NCI-H774 (cell line): ENCODE measurements at places on chromosomes 12 and 14.

- no peak for DNase-seq
These were observed 8.7 kb downstream of the SLC48A1 start for GRCh38 chr12:47781479-47782371.

- DNase-seq: no peak
These were observed 179.4 kb upstream of the BCL2L14 start for GRCh38 chr12:11891346-11891745.

- no peak for DNase-seq
These were observed 31.1 kb downstream of the ATF7 start for GRCh38 chr12:53594897-53595615.

- DNase-seq: no peak
These were observed 23.7 kb downstream of the FNTB start for GRCh38 chr14:65010211-65010931.

DNA sequence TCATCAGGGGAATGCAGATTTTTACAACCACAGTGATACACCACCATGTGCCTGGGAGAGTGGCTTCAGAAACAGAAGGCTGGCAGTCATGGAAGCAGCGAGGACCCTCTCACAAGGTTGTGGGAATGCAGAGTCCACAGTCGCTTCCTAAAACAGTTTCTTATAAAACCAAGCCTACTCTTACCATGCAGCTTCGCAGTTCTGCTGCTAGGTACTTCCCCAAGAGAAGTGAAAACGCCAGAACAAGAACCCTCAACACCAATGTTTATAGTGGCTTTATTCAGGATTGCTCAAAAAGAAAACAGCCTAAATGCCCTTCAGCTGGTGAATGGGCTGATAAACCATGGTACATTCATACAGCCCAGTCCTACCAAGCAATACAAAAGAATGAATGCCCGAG, 87.2 kb downstream of the DDX51 start:
- no peak for DNase-seq

GRCh38 chr12:65205886-65206285, 36.5 kb downstream of the LEMD3 start:
- no peak for DNase-seq

GRCh38 chr14:100606687-100607610, 19.7 kb upstream of the BEGAIN start:
- DNase-seq: no peak

GRCh38 chr14:94754391-94754942, 15.4 kb downstream of the GSC start:
- no peak for DNase-seq

DNA sequence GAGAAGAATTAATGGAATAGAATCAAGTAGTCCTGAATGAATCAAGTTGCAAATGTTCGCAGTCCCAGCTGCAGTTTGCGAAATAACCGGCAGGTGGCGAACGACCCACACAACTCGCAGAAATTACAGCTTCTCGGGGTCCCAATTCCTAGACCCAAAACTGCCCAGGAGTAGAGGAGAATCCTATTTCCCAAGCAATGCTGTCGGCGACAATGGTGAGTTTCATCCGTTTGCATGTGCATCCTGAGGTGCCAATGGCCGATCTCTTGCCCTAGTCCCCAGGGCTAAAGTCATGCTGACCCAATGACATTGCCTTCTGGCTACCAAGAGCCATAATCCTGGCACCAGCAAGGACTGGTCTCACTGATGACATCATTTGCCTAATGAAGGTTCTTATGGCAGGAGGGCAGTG, 8.5 kb upstream of the ASCL1 start:
- DNase-seq: peak; percentile 90

DNA sequence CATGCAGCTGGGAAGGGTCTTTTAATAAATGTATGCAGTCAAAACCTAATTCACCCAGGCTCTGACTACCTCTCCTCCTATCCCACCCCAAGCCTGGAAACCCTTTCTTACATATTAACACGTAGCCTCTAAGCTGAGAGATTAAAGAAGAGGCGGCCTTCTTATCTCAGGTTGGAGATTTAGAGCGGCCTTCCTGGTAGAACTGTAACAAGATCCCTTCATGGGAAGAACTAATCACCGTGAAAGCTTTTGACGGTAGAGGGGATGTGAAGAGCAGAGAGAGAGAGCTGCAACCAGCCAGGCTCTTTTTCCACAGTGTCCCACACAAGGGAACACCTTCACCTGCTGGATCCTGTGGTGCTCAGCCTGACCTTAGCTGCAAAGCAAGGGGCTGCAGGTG, 367.4 kb downstream of the MED13L start:
- no peak for DNase-seq

DNA sequence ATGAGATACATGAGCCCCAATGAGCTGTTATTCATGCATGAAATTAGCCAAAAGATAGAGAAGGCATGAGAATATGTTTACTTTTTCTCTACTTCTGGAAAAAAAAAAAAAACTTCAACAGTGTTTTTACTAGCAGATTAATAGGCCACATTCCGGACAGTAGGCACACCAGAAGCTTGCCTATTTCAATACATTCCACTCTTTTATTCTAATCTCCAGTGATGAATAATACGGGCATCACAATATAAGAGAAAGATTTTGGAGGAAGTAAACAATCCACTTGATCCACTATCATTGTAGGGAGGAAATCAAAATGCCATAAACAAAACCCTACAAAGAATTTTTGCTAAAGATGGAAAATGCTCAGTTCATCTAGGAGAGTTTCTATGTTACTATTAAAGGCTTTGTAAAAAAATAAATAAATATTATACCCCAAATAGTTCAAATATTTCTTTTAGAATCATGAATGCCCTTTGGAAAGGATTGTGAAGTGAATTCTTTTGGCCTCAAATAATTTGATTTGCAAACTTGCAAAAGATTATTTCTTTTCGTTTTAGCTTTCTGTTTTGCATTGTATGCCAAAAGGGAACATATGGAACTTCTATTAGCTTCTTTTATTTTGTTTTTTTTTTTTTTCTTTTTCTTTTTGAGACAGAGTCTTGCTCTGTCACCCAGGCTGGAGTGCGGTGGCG, 232.6 kb downstream of the EPS8 start:
- DNase-seq: no peak

DNA sequence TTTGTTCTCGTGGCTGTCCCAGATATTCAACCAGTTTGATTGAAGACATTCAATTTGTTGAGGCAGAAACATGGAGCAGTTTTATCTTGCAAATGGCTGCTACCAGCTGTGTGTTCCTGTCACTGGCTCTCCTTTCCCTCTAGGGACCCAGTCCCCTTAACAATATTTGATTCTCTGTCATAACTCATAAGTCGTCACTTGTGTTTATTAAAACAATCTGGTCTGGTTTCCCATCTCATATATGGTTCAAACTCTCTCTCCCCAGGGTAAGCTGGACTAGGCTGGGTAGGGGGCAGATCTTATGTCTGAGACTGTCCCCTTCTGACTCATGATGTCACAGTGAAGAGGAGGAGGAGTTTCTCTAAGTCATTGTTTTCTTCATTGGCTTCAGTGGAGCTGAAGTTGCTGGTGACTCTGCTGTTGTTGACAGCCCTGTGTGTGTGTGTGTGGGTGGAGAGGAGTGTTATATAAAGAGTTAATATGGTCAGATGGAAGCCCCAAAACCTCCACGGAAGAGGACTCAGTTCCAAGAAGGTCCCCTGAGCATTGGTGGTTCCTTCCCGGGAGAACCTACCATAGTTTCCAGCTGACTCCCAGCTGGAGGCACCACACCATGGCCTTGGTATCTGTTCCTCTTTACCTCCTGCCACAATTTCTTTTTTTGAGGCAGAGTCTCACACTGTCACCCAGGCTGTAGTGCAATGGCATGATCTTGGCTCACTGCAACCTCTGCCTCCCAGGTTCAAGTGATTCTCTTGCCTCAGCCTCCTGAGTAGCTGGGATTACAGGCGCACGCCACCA, 16.1 kb upstream of the GNG2 start:
- no peak for DNase-seq

DNA sequence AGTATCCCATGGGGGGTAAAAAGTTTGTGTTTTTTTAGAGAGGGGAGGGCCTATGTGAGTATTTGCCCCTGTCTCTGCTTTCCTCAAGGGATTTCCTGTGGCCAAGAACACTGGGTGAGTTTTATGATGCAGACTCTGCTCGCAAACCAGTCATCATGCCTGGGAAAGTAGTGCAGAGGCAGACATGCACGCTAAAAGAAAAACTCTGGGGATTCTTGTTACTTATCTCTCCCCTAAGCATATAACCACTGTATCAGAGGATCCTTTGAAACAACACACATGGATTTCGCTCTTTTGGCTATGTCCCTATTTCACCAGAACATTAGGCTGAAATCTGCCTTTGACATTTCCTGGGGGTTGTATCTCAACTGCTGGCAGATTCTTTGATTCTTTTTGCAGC, 1845.8 kb upstream of the SEL1L start:
- no peak for DNase-seq

GRCh38 chr14:95467657-95468056, 48.8 kb downstream of the SYNE3 start:
- DNase-seq: no peak

GRCh38 chr12:40864891-40865290, 172.7 kb downstream of the CNTN1 start:
- no peak for DNase-seq

- peak; percentile 94 for DNase-seq
These were observed 151.6 kb downstream of the SYT1 start for GRCh38 chr12:79016181-79016580.

- DNase-seq: no peak
These were observed 18.9 kb downstream of the CCDC88C start for GRCh38 chr14:91398707-91399106.

- no peak for DNase-seq
These were observed 69.0 kb upstream of the BMP4 start for GRCh38 chr14:54025661-54026060.

- DNase-seq: no peak
These were observed 149.8 kb upstream of the FOXN3 start for GRCh38 chr14:89566644-89567415.

- no peak for DNase-seq
These were observed 5.6 kb downstream of the PYM1 start for GRCh38 chr12:55922126-55922525.

DNA sequence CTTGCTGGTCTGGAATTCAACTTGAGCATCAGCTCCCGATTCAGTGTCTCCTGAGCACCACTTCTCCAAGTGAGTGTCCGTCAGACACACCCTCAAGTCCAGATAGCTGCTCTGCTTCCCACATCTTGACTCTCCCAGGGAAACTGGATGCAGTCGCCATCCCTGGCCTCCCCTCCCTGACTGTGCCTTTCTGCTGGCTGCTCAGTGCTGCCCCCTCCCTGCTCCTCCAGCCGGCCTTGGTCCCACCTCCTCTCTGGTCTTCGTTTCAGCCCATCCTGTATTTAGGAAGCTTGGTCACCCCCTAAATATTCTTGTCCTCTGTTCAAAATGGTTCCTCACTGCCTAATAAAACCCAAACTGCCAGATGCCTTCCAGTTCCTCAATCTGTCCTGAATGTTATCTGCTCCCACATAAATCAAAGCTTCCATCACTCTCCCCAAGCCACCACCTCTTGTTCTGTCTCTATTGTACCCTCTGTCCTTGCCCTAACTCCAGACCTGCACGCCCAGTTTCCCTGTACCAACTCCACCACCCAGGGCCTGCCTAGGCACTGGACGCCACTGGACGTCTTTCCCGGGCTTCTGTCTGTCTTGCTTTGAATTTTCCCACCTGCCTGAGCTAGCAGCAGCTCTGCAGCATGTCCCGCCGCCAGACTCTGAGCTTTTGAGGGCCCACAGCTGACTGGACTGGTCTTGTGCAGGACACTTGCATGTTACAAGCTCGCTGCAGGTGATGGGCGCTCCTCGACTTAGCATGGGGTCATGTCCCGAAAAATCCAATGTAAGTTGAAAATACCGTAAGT, 33.8 kb downstream of the CCDC92 start:
- no peak for DNase-seq

DNA sequence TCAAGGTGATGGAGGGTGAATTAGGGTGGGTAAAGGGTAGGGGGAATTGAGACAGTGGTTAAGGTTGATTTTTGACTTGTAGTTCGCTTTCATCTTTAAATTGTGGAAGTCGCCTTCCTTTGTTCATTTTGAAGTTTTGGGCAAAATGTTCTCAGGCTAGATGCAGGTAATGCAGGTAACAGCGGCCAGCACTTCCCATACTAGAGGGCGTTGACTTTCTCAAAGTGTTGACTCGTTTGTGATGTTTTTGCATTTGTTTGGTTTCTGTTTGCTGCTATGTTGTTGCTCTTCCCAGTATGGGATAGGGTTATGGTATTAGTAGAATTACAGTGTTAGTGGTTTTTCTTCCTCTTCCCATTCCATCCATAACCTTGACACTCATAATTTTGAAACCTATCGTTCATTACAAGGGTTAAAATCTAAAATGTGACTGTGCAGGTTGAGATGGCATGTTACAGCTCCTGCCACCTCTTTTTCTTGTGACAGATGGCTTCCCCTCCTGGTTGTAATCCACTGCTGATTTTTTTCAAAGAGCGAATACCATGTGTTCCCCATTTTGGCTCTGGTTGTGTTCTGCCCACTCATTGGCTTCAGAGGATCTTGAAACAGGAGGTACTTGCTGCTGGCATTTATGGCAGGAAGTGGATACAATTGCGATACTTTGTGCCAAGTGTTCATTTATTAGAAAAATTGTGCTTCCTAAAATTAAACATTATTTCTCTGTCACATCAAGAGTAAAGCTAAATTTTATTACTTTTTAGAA, 57.1 kb downstream of the ERC1 start:
- DNase-seq: no peak

GRCh38 chr12:120774169-120774916, 48.7 kb downstream of the ACADS start:
- DNase-seq: no peak

DNA sequence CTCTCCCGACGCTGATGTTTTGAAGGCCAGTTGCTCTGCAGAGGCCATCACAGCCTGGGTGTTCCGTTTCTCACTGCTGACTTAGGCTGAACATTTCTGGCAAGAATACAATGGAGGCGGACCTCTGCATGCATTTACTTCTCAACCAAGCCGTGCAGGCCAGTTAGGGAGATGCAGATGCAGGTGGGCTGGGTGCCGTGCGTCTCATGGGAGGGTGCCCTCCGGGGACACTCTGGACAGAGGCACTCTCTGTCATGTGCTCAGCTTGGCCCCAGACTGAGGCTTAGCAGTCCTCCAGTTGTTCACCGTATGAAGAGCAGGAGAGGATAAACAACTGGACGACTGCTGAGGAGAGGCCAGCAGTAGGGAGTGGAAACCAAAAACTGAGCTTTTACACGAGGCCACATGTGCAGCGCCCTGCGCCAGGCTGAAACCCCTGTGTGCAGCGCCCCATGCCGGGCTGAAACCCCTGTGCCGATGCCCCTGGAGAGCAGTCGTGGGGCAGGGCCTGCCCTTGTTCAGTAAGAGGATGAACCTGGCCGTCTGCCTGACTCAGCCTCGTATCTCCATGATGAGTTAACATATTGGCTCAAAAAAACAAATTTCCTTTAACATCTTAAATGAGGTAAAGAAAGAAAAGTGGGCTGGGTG, 32.3 kb downstream of the DDX51 start:
- DNase-seq: no peak
